ENCODE measurements at places on chromosomes 1 and 21.

- DNase-seq = no peak
These were observed 155.1 kb downstream of the SIPA1L2 start for GRCh38 chr1:232474826-232475225.

DNA sequence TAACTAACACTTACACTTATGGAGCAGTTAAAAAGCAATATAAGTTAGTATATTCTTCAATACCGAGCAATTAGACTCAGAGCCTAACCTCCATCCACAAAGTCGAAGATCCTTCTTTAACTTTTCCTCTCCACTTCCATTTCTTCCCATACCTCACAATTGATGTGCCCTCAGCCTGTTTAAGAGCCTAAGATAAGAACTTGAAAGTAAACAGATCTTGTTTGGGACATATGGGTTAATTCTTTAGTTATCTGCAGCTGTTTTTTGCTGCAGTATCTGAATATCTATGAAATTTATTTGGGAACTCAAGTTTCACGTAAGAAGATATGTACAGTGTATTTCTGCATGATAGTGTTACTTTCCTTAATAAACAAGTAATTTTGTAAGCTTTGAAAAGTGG lies 51.5 kb downstream of the MIGA1 start:
- no peak for DNase-seq

DNA sequence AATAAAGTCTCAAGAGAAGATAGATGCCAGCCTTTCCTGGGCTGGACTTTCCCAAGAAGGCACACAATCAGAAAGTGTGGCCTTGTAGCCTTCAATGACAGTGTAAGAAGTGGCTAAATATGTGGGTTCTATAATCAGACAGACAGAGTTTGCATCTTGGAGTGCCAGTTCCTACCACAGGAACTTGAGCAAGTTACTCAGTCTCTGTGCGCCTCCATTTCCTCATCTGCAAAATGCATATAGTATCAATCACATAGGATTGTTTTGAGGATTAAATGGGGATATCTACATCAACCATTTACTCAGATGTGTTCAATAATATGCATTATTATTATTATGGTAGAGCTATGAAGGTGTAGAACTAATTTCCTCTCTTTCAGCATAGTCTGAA lies 176.8 kb upstream of the PTBP2 start:
- DNase-seq = no peak

GRCh38 chr1:46761740-46762139 lies 37.1 kb upstream of the CYP4B1 start:
- DNase-seq = no peak

DNA sequence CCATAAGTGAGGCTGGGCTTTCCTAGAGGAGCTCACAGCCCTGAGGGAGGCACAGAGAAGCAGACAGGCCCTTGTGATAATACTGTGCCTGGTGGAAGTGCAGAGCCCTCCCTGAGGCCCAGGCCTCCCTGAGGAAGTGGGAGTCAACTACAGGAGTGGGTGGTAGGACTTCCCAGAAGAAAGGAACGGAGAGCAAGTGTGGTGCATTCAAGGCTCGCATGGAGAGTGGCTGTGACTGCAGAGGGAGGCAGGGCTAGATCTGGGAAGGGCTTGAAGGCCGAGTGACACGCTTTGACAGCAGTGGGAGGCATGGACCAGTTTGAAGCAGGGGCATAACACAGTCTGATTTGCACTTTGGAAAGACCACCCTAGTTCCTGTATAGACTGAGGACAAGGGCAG lies 37.3 kb downstream of the AZIN2 start:
- no peak for DNase-seq

DNA sequence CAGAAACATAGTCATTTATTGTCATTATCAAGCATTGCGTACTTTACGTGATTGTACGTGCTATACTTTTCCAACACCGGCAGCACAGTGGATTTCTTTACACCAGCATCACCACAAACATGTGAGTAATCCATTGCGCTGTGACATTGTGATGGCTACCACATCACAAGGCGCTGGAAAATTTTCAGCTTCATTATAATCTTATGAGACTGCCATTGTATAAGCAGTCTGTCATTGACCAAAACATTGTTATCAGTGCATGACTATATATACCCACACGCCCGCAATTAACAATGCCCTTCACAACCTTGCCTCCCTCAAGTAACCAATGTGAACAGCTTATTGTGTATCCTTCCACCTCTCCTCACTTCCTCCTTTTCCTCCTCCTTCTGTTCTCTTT lies 137.6 kb downstream of the ZZZ3 start:
- DNase-seq = no peak

DNA sequence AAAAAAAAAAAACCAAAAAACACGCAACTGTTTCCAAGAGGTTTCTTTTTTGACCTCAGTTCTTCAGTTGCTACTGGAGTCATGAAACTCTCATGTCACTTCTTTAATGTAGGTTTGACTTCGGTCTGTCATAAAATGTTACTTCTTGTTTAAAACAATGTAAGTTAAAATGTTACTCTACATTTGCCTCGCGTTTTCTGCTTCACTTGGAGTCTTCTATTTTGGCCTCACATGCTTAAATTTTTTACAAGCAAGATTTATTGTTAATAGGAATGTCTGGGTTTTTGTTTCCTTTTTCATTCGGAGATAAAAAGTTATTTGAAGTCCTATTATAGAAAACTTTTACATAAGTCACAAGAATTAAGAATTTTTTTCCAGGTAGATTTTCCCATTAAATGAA lies 880.2 kb downstream of the LTN1 start:
- no peak for DNase-seq

- DNase-seq = no peak
These were observed 32.0 kb upstream of the LRP8 start for GRCh38 chr1:53359934-53360276.

- DNase-seq = no peak
These were observed 3.8 kb downstream of the AGO1 start for GRCh38 chr1:35886577-35887431.

DNA sequence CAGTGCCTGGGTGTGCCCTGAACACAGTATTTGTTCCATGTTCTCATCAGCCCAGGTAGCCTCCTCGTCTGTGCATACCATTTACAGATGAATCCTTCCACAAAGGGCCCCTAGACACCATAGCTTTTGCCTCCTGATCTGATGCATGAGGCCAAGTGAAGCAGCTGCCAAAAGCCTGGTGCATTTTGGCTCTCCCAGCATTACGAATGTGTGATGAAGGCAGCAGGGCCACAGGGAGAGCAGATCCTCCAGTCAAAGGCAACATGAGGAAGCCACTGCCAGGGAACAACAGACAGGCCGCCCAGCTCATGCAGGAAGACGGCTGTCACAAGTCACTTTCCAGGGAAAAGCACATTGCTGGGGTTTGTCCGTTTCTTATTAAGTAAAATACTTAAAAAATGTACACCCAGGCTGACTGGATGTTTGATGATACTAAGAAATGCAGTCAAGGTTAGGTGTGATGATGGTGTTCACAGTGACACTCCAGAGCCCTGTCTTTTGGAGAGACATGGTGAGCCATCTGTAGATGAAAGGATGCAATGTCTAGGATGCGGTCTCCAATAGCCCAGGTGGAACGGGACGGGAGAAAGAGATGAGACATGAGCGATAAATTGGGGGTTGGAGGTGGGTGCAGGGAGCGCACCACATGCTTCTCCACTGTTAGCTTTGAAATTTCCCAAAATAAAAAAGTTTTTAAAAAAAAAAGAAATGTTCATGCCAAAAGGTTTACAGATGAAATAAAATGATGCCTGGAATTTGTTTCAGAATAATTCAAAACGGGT lies 48.7 kb downstream of the NPHP4 start:
- no peak for DNase-seq

DNA sequence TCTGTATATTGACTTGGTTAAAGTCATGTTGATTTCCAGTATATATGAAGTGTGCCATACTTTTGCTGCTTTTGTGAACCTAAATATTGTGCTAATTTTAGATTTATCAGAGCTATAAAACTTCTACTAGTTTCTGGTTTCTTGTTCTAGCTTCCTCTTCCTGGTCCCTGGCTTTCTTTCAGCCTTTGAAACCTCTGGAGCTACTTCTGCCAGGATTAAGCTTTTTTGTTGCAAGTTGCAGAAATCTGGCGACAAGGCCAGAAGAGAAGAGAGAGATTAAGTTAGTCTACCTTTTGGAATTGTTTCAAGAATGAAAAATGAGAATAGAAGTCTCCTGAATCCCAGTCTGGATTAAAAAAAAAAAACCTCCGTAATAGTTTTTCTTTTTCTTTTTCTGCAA lies 13.5 kb downstream of the RNF2 start:
- no peak for DNase-seq

- DNase-seq = no peak
These were observed 58.5 kb downstream of the EXTL2 start for GRCh38 chr1:100835866-100836842.

- DNase-seq = no peak
These were observed 33.3 kb upstream of the DEGS1 start for GRCh38 chr1:224149709-224150108.

DNA sequence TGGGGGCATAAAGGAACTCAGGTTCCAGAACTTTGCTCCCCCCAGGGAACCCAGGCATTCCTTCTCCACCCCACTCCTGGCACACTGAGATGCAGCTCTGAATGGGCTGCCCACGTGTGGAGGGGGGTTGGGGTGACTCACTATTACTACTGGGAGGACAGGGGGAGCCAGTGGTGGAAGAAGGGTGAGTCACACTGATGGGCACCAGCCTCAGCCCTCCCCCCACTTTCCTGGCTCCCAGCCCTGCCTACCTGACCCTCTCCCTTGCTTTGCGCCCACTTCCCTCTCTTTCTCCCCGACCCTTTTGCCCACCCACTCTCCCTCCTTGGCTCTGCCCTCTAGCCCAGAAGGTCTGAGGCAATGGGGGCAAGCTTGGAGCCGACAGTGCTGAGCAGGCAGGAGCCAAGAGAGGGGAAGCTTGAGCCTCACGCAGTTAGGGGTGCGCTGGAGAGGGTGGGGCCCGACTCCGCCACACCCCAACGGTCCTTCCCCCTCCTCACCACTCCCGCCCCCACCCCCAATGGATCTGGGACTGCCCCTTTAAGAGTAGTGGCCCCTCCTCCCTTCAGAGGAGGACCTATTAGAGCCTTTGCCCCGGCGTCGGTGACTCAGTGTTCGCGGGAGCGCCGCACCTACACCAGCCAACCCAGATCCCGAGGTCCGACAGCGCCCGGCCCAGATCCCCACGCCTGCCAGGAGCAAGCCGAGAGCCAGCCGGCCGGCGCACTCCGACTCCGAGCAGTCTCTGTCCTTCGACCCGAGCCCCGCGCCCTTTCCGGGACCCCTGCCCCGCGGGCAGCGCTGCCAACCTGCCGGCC lies at the start of gene LMNA:
Gene LMNA, plus strand, starts transcription at position 611 of the 818 bp plus-strand sequence. CDS start 208 bp downstream, outside the sequence.
- peak; percentile 82 for DNase-seq

DNA sequence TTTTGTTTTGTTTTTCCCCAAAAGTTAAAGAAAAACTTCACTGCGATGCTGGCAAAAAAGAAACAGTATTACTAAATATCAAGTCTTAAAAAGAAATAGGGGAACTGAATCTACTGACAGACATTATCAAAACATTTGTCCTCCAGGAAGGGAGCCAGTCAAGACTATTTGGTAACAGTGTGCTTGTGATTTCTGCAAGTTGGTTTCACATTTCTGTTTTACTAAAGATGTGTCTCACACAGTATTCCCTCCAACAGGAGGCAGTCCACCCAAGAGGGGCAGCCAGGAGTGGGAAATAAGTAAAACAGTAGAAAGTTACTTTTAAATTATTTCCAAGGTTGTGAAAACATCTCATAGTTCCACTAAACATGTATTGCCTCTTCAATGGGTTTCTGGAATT lies 74.4 kb upstream of the SDC3 start:
- no peak for DNase-seq

- no peak for DNase-seq
These were observed 43.2 kb downstream of the ECE1 start for GRCh38 chr1:21246905-21247642.

DNA sequence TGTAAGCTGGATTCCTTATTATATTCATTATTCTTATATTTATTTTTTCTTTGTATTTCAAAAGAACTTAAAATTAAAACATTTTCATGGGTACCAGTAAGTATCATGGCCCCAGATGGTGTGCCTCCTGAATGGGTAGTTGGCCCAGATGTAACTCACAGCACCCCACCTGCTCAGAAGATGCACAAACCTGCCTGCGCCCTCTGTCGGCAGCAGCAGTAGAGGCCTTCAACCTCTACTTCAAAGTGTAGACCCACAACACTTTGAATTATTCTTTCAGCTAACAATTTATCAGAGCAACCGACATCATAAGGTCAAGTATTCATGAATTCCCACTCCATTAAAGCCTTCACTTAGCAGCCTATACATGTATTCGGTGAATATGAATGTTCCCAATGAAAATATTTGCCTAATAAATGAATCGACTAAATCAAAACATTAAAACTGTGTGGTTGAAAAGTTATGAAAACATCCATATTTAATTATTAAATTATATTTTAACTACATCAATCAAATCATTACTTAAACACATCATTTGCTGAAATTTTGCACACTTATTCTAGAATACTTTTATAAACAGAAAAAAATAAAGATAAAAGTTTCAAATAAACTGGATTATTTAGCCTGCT lies 25.4 kb downstream of the PIGM start:
- DNase-seq = peak; percentile 71

- DNase-seq = no peak
These were observed 19.2 kb upstream of the EDEM3 start for GRCh38 chr1:184773762-184774320.

GRCh38 chr1:2606396-2606880 lies 19.9 kb downstream of the PRXL2B start:
- no peak for DNase-seq

DNA sequence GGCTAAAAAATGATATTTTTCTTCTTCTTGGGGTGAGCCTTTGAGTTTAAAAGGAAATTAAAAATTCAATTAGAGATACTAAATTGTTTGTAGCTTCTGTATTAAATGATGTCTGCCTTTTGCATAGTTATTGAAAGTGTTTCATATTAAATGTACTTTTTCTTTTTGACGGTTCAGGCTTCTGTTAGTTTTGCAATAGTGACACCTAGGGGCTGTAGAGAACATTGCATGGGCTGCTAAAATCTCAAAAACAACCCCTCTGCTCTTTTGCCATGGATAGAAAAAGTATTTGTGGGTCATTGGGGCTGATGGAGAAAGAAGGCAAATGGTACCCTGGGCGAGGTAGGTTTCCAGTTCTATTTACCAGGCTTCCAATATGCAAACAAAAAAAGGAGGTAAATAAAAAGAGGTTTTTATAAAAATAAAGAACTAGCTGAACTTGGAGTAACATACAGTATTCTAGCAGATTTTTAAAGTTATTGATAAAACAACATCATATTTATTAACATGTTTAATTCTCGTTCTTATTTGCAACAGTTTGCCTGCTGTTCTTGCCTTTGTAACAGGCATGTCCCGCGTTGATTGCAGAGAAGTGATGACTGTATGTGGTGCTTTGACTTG lies 115.4 kb upstream of the HOOK1 start:
- DNase-seq = no peak

- DNase-seq = no peak
These were observed 77.2 kb upstream of the SIPA1L2 start for GRCh38 chr1:232707142-232707541.

- no peak for DNase-seq
These were observed 17.1 kb downstream of the CAPZA1 start for GRCh38 chr1:112636597-112637253.

DNA sequence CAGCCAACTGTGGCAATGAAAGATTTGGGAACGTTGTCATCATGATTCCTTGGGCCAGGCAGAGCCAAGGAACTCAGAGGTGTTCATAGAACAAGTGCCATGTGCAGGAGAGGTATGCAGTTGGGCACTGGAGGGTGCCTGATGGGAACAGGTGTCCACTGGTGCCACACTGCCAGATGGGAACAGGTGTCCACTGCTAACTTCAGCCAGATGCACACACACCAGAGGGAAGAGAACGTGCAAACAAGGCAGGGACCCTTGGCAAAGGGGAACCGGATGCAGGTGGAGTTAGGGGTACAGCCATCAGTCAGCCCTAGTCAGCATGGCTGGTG lies 13.5 kb downstream of the OLFML2B start:
- no peak for DNase-seq

- peak; percentile 27 for DNase-seq
These were observed at the start of gene FMO5 for GRCh38 chr1:147225193-147225730. TSS of gene FMO5 (minus strand) at chr1:147225339. CDS start at chr1:147225029, 310 bp downstream.
